ENCODE measurements at places on chromosomes 16 and 17. TPM values are rescaled to one million over a fixed set of nuclear protein-coding genes. Genes with fewer than 3 reads are reported as not detected.

DRC3 gene
- total RNA-seq = 2.5 TPM

FBXW10 gene
- 0.09 TPM for total RNA-seq

KRT28 gene
- not detected for total RNA-seq

C16orf86 gene
- total RNA-seq = 3.1 TPM

TAC4 gene
- not detected for total RNA-seq

FBXW10B gene
- total RNA-seq = 14.1 TPM

All from esophagus squamous epithelium (tissue), 5 donors.